ENCODE measurements at places on chromosomes 5 and 9.

DNA sequence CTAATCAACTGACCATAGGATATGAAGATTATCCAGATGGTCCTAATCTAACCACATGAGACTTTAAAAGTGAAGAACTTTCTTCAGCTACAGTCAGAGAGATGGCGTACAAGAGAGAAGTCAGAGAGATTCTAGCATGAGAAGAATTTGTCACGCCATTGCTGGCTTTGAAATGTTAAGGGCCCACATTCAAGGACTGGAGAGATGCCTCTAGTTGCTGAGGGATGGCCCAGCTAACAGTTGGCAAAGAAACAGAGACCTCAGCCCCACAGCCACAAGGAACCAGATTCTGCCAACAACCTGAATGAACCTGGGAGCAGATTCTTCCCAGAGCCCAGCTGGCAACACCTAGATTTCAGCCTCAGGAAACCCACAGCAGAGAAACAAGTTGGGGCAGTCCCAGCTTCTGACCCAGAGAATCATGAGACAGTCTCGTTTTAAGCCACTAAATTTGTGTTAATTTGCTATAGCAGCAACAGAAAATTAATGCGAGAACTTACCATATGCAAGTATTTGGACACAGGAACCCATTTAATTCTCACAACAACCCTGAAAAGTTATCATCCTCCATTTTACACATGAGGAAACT, 132.0 kb downstream of the MLLT3 start:
- no peak for DNase-seq

- no peak for DNase-seq
Measured at GRCh38 chr5:82593481-82593880, 315.3 kb upstream of the RPS23 start.

DNA sequence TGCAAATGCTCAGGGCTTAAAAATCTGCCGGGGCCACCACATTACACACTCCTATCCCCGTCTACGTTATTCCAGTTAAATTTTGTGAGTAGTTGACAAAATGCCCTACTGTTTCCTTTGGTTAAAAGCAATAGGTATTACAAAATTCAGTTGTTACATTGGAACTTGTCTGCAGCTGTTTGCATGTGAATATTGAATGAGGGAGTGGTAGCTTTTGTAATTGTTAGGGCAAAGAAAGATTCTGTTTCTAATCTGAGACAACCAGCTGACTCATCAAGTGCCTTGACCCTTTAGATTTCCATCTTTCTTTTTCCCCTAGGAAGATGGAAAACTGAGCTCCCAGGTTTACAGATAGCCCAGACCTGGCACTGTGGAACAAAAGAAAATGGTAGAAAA, 30.2 kb downstream of the MAML1 start:
- DNase-seq = no peak

DNA sequence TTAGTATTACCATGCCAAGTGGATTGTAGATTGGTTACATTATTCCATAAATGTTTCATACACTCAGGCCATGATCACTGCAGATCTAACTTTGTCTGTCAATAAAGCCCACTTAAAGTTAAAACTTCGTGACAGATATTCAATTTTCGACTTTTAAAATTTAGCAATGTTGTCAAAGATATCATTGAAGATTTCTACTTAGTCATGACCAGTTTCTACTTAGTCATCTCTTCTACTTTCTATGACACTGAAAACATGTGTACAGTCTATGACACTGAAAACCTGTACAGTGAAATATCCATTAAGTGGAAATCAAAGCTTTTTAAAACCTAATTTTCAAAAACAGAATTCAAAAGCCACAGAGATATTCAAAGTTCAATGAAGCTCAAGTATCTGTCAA, 258.2 kb downstream of the MCTP1 start:
- DNase-seq = no peak

- DNase-seq = peak; percentile 40
Measured at GRCh38 chr5:79771387-79771786, 81.8 kb downstream of the CMYA5 start.

DNA sequence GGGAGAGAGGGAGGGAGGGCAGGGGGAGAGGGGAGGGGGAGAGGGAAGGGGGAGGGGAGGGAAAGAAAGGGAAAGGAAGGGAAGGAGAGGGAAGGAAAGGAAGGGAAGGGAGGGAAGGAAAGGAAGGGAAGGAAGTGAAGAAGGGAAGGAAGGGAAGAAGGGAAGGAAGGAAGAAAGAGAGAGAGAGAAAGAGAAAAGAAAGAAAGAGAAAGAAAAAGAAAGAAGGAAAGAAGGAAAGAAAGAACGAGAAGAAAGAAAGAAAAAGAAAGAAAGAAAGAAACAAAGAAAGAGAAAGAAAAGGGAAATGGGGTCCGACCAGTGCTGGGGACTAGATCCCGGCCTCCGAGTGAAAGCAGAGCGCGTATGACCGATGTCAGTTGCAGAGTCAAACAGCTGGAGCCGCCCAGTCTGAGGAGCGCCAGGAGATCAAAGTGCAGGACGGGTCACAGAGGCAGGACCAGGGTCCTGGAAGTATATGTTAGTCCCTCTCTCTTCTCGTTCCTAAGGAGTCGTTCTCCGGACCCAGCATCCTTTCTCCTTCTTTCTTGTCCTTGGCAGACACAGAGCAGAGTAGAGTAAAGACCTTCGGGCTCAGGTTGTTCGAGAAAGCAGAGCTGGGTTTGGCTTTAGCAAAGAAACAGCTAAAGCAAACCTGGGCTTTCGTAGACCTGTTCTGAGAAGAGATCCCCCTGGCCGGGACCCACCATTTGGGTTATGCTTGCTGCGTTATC, 305.4 kb upstream of the MSX2 start:
- peak; percentile 52 for DNase-seq

DNA sequence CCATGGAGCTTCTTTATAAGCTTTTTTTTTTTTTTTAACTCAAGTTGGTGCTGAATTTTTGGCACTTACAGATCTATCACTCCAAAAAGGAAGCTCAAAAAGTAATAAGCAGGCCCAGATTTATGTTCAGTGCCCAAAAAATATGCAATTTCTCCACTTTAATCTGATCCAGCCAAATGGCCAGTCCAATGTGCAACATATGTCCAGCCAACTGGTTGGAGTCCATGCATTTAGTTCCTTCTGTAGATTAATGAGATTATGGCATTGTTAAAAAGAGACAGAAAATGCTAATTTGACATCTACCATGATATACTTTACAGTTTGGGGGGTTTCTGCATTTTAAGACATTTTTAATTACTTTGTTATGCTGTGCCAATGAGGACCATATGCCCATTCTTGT, 129.5 kb downstream of the SLC1A3 start:
- DNase-seq = no peak

DNA sequence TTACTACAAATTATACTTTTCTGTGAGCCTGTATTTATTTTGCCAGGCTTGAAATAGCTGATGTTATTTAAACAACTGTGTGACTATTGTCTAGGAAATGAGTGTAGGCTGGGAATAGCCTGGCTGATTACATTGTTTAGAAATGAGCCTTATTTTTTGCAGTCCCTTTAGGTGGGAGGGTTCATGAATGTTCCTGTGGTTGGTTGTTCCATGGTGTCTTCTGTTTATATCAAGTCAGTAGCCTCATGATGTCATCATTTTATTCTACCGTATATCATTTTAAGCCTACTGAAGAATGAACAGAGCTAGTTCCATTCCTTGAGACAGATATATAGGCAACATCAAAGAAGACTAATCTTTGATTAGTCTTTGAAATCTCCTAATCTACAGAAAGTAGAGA, 53.1 kb downstream of the MAP1B start:
- DNase-seq = no peak

DNA sequence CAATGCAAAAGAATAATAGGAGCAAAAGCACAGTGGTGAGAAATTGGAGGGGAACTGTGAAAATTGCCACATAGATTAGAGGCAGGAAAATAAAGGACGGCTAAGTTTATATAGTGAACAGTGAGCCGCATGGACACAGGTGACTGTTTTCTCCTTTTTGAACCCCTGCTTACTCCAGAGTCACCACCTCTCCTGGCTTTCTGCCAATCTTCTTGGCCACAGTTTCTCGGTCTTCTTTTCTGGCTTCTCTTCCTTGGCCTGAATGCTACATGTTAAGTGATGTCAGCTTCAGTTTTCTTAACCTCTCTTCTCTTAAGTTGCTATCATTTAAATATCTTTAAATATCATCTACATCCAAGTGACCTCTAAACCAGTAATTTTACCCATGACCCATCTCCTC, 47.3 kb upstream of the CDKN2B start:
- DNase-seq = no peak

- DNase-seq = peak; percentile 55
Measured at GRCh38 chr5:54518146-54518817, 723 bp downstream of the SNX18 start.

DNA sequence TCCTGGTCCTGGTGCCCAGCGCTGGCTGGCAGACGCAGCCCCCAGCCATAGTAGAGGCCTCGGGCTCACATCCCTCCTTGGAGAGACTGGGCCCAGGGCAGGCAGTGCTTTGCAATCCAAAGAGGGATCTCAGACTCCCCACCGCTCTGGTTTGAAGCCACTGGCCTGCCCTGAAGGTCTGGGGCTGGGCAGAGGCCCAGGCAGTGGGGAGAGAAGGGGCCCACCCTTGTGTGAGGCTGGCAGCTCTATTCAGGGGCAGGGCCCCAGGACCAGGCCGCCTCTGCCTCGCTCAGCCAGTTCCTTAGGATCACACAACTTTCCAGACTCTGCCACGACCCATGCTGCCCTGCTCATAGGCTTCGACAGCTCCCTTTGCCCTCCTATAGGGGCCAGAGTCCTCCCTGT, 10.7 kb upstream of the SEC16A start:
- DNase-seq = no peak

GRCh38 chr5:177099422-177100093, 12.8 kb downstream of the FGFR4 start:
- no peak for DNase-seq

- DNase-seq = no peak
Measured at GRCh38 chr5:57184322-57184721, 10.5 kb downstream of the GPBP1 start.

DNA sequence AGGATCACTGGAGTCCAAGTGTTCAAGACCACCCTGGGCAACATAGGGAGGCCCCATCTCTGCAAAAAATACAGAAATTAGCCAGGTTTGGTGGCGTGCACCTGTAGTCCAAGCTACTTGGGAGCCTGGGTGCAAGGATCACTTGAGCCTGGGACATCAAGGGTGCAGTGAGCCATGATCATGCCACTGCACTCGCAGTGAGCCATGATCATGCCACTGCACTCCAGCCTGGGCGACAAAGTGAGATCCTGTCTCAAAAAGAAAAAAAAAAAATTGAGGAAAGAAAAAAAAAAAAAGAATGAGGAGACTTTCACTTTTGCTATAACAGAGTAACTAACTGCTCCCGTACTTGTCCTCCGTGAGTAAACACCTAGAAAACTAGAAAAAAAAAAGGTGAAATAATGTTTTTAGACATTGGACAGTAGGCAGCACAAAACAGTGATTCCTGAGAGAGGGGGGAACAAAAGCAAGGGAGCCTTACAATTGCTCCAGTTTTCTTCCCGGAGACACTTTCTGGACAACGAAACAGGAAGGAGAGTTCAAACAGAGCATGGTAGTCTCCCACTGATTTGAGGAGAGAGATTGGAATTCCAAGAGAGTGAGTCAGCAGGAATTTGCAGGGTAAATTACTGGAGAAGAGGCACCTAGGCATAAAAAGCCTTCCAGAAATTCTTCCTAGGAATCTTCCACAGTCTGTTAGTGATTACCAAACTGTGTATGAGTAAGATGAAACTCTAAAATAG, 6.9 kb upstream of the ZBTB5 start:
- DNase-seq = peak; percentile 19

DNA sequence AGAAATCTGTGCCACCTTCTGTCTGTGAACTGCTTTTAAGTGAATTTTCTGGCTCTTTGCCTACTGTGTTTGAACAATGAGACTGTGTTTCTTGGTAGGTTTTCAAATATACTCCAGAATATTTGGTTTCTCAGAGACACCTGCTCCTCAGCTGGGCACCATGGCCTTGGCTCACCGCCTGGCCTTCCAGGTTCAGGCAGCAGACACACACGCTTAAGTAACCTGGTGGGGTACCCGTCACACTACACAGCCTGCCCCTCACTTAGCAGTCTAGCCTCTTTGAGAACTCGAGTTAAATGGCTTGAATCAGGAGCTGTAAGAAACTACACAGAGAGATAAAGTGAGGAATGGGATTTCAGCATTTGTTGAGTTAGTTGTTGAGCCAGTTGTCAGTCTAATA, 530.5 kb downstream of the MTRR start:
- no peak for DNase-seq

DNA sequence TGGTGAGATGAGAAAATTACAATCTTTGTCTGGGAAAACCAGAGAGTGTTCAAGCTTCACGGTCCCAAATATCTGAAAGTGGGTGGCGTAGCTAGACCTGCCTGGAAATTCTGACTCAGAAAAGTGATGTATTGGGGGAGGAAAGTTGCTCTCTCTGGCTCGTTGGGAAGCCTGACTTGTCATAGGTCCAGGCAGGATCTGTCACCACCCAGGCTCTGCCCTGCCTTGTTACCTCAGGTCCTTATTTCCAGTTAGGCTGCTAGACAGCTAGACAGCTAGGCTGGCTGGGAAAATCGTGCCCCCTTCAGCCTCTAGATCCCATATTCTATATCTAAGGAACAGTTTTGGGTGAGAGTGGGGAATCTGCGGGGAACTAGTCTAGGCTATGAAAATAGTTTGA, 41.0 kb upstream of the HCN1 start:
- no peak for DNase-seq

GRCh38 chr5:43073597-43074546, 33.8 kb upstream of the ANXA2R start:
- peak; percentile 33 for DNase-seq

- peak; percentile 88 for DNase-seq
Measured at GRCh38 chr9:128098297-128099230, 29.0 kb downstream of the PTGES2 start.

- no peak for DNase-seq
Measured at GRCh38 chr9:71209890-71210289, 88.5 kb upstream of the TRPM3 start.

GRCh38 chr5:59099270-59099994, 516.6 kb downstream of the RAB3C start:
- DNase-seq = no peak

DNA sequence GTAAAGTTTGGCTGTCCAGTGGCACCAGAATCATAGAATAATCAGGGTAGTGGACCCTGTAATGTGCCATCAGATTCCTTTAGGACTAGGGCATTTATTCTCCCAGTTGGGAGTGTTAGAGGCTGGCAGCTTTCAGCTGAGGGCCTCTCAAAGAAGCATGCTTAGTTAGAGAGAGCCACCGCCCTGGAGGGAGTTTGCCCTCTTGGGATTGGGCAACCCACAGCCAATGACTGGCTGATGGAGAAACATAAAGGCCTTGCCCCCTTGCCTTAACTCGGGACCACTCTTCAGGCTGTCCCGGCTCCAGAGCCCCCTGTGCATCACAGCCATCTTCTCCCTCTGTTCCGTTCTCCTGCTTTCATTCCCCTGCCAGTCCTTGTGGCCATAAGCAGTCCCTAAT, 20.5 kb upstream of the IFNK start:
- no peak for DNase-seq

Data from HEK293T (cell line).